ENCODE measurements at places on chromosomes 12 and 14.

DNA sequence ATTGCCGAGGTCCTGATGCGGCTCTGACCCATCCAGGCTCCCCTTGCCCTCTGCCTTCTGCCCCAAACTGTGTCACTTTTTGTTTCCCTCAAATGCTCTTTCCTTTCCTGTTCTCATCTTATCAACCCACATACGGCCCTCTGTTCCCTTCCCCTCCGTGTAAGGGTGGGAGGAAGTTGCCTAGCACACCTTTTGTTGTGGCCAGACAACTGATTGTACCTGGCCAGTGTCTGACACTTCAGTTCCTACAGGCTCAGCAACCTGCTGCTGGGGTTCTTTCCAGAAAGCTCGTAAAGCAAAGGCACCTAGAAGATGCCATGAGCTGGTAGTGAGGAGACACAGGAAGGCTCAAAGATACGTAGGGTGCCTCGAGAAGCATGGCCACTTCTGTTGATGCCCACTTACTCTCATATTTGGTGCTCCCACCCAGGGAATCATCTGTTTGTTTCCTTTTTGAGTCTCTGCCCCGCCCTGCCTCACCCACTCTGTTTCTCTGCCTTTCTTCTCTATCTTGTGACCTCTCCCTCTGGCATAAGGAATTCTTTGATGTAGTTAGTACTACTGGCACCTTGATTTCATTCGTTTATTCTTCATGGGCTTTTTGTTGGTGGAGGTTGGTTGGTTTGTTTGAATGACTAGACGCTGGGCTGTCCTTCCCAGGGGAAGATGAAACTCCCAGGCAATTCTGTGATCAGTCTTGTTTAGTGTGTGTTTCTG is 152.4 kb upstream of the FKBP4 start:
- no peak for DNase-seq

DNA sequence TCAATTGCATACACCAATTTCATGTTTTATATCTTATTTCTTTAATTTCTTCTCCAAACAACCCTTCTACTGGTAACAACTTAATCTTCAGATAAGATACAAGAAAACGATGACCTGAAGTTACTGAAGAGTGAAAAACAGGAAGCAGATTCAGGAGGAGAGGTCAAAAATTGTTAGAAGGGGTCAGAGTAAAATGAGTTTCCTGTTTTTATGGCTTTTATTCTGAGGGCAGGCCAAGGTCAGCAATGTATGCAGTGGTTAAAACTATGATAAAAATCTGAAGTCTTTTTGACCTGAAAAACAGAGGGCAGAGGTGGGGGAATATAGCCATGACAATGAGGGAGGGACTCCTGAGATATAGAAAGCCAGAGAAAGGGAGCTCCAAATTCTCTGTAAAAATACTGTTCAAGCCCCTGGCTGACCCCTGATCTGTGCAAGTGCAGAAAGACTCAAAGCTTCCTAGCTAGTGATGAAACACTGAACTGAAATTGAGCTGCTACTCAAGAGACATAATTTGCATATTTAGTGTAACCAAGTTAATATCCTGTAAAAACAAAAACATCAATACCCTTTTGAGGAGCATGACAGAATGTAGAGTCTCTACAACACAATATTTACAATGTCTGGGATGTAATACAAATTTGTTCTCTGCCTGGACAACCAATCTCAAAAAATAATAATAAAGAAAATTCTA is 514.3 kb upstream of the SEL1L start:
- DNase-seq = no peak

- no peak for DNase-seq
Measured at GRCh38 chr12:94973221-94973620, 30.3 kb downstream of the NDUFA12 start.

DNA sequence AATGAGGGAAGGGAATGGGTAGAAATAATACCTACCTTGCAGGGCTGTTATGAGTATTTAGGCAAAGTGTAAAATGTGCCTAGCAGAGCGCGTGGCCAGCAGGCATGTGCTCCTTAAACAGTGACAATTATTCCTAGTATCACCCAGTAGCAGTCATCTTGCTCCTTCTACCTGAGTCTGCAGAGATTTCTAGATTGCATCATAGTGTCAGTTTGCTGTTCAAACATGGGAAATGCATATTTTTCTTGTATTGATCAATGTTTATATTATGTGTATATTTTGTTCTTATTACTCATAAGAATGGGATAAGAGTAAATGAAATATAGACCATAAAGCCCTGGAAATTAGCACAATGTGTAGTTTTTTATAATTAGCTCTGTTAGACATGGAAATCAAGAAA is 37.3 kb upstream of the PLEKHG7 start:
- no peak for DNase-seq

- no peak for DNase-seq
Measured at GRCh38 chr12:60100852-60101251, 505.0 kb downstream of the SLC16A7 start.

GRCh38 chr12:86148071-86148470 is 108.1 kb downstream of the MGAT4C start:
- DNase-seq = no peak

GRCh38 chr12:58523360-58523759 is 396.9 kb downstream of the LRIG3 start:
- DNase-seq = no peak

- DNase-seq = no peak
Measured at GRCh38 chr14:101877766-101878165, 86.6 kb upstream of the DYNC1H1 start.

- no peak for DNase-seq
Measured at GRCh38 chr14:35573911-35574310, 39.9 kb downstream of the INSM2 start.

DNA sequence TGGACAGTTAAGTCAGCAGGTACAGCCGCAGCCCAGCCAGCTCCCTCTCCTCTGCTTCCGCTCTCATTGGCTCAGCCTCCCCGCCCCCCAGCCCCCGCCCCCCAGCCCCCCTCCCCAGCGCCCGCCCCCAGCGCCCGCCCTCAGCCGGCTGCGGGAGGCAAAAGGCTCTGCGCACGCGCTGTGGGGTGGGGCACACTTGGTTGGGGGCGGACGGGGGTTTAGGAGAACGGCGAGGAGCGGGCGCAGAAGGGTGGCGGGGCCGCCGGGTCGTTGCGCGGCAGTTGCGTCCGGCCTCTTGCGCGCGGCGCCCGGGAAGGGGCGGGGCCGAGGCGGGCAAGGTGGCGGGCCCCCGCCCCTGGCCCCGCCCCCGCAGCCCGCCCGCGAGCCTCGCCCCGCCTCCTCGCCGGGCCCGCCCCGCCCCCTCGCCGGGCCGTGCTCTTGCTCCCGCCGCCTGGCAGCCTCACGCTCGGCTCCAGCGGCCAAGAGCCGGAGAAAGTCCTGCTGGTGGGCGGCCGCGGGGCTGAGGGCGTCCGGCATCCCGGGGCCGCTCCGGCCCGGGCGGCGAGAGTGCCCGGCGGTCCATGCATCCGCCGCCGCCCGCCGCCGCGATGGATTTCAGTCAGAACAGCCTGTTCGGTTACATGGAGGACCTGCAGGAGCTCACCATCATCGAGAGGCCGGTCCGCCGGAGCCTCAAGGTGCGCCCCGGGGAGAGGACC is at the start of gene PPP4R4:
Gene PPP4R4 (plus strand): TSS at position 438 of the 719 bp plus-strand sequence. CDS start 144 bp downstream, at position 582.
- peak; percentile 95 for DNase-seq

- DNase-seq = no peak
Measured at GRCh38 chr14:54253195-54253947, 143.4 kb upstream of the CDKN3 start.

GRCh38 chr14:39107591-39107996 is 4.6 kb upstream of the SEC23A start:
- DNase-seq = peak; percentile 83

DNA sequence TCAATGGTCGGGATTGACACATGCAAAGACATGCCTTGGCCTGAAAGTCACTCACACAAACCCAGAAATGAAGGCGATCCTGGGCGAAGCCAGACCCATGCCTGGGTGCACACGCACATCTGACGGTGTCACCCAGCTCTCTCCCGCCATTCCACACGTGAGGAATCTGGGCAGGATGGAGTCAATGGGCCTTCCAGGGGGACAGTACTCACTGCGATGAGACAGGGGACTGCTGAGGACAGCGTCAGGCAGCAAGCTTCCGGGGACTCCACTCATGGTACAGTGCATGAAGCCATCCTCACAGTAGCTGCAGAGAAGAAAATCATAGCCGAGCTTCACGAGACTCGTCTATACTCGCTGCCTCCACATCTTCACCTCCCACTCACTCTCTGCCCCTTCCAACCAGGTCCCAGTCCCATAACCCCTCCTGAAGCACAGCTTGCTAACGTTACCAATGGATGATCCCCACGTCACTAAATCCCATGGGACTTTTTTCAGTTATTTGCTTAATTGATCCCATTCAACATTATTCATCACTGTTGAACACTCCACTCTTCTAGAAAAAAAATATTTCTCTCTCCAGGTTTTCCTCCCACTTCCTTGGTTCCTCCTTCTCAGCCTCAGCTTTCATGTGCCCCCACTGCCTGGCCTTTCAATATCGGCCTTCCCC is 77.8 kb downstream of the VWF start:
- DNase-seq = no peak

GRCh38 chr14:99819514-99819913 is 26.3 kb downstream of the EML1 start:
- DNase-seq = no peak

GRCh38 chr14:103199124-103199523 is 75.9 kb downstream of the TNFAIP2 start:
- DNase-seq = no peak

- DNase-seq = no peak
Measured at GRCh38 chr12:53810950-53811349, 59.2 kb upstream of the CISTR start.

GRCh38 chr14:64760146-64760755 is 56.0 kb downstream of the PLEKHG3 start:
- DNase-seq = no peak

DNA sequence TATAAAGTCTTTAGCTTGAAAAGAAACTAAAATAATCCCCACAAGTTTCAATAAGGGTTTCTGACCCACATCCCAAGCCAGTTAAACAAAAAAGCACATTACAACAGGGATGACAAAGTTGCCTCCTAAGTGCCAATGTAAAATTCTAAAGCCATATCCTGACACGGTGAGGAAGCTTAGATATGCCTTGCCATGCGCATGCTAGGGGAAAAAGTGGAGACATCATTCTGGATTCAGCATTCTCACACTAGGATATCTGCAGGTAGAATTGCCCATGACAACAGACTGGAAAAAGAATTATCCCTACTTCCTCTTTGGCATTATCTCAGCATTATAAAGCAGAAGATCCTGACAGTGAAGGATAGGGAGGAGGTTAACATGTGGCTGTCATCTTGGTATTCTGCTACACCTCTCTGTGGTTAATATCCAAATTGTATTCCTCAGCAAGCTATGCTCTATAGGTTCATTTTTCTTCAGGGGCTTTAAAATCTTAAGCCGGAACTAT is 4.9 kb downstream of the DUSP6 start:
- no peak for DNase-seq
